KBM-7 (cell line): ENCODE measurements at places on chromosomes 12 and 14.
A peak's percentile ranks its signal among the peaks of the same experiment; 100 is the strongest.

DNA sequence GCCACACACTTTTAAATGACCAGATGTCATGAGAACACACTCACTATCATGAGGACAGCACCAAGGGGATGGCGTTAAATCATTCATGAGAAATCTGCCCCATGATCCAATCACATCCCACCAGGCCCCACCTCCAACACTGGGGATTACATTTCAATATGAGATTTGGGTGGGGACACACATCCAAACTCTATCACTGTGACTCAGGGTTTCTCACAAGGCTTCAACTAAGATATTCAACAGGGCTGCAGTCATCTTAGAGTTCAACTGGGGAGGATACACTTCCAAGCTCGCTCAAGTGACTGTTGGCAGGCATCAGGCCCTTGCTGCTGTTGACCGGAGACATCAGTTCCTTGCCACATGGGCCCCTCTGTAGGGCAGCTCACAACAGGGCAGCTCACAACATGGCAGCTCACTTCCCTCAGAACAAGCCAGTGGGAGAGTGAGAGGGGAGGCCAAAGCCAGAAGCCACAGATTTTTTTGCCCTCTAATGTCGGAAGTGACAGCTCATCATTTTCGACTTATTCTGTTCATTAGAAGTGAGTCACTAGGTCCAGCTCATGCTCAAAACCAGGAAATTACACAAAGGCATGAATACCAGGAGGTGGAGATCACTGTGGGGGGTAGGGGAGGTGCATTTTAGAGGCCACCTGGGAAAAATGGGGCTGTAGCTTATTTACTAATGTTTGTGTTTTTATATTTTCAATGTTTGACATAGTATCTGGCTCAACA lies 50.8 kb upstream of the PTHLH start:
- DNase-seq, result no peak

GRCh38 chr14:32330351-32331111 lies 1.4 kb downstream of the AKAP6 start:
- no peak for DNase-seq

- DNase-seq, result no peak
These were observed 46.5 kb downstream of the GCH1 start for GRCh38 chr14:54856152-54856551.

GRCh38 chr14:69716478-69717187 lies 50.3 kb upstream of the SRSF5 start:
- DNase-seq, result peak; percentile 45

- DNase-seq, result peak; percentile 24
These were observed 68.6 kb upstream of the USP15 start for GRCh38 chr12:62191491-62192179.
